A549 treated with RU486 at 1 μM for 4 hours (cell line): ENCODE measurements at places on chromosomes 16 and 17. TPM values are rescaled to one million over a fixed set of nuclear protein-coding genes. Genes with fewer than 3 reads are reported as not detected.

Gene PDE6G
- 1.5 to 3.6 TPM (median 2.2 TPM) in 5 replicates for total RNA-seq

Gene TUBB3
- total RNA-seq = 167 to 245 TPM (median 212 TPM) in 5 replicates

Gene NOTUM
- total RNA-seq = 0.14 to 0.32 TPM (median 0.26 TPM) in 5 replicates

Gene ETV4
- 45.4 to 54.0 TPM (median 52.5 TPM) in 5 replicates for total RNA-seq

Gene YPEL2
- 1.0 to 3.3 TPM (median 3.1 TPM) in 5 replicates for total RNA-seq

Gene KRTAP2-2
- not detected in 5 replicates for total RNA-seq

Gene SHCBP1
- 26.4 to 39.2 TPM (median 37.4 TPM) in 5 replicates for total RNA-seq

Gene FOXN1
- total RNA-seq = not detected in 5 replicates

Gene ERN2
- not detected in 5 replicates for total RNA-seq

Gene CAMKK1
- 14.3 to 15.7 TPM (median 15.3 TPM) in 5 replicates for total RNA-seq

Gene SNRNP25
- 56.8 to 85.9 TPM (median 71.1 TPM) in 5 replicates for total RNA-seq

Gene CTRL
- 1.1 to 3.1 TPM (median 1.8 TPM) in 5 replicates for total RNA-seq

Gene ENPP7
- total RNA-seq = not detected in 5 replicates

Gene TMEM238L
- total RNA-seq = not detected in 5 replicates

Gene CIAO3
- total RNA-seq = 15.1 to 23.9 TPM (median 21.0 TPM) in 5 replicates

Gene NCOR1
- 68.1 to 79.1 TPM (median 71.0 TPM) in 5 replicates for total RNA-seq

Gene RDM1
- 2.2 to 4.6 TPM (median 3.4 TPM) in 5 replicates for total RNA-seq

Gene KCTD19
- total RNA-seq = 0.21 to 0.35 TPM (median 0.30 TPM) in 4 of 5 replicates, not detected in the other

Gene LRRC37B
- 9.6 to 11.8 TPM (median 10.7 TPM) in 5 replicates for total RNA-seq

Gene HCRT
- 0.34 TPM in 1 of 5 replicates, not detected in the others for total RNA-seq

Gene CLEC19A
- total RNA-seq = 0.08 to 0.18 TPM (median 0.11 TPM) in 4 of 5 replicates, not detected in the other

Gene TP53TG3
- 0.42 to 0.82 TPM (median 0.45 TPM) in 3 of 5 replicates, not detected in the others for total RNA-seq

Gene GNPTG
- total RNA-seq = 22.0 to 35.1 TPM (median 34.2 TPM) in 5 replicates

Gene HBA1
- 0.55 to 1.8 TPM (median 1.1 TPM) in 4 of 5 replicates, not detected in the other for total RNA-seq

Gene RHBDL1
- 0.67 to 1.7 TPM (median 1.4 TPM) in 5 replicates for total RNA-seq

Gene SYT17
- 9.8 to 13.7 TPM (median 10.9 TPM) in 5 replicates for total RNA-seq

Gene FAM171A2
- total RNA-seq = 2.4 to 5.2 TPM (median 3.8 TPM) in 5 replicates

Gene KLHL36
- total RNA-seq = 17.0 to 25.9 TPM (median 22.9 TPM) in 5 replicates

Gene KRTAP4-6
- total RNA-seq = not detected in 5 replicates

Gene SMPD3
- total RNA-seq = 0.09 to 0.29 TPM (median 0.11 TPM) in 5 replicates

Gene KRT20
- total RNA-seq = 0.17 to 0.43 TPM (median 0.28 TPM) in 5 replicates

Gene ABCA6
- 0.23 TPM in 1 of 5 replicates, not detected in the others for total RNA-seq

Gene CBX8
- 13.1 to 22.3 TPM (median 20.3 TPM) in 5 replicates for total RNA-seq

Gene TMEM204
- not detected in 5 replicates for total RNA-seq

Gene CCL16
- not detected in 5 replicates for total RNA-seq
